Left cardiac atrium (tissue), 4 donors: ENCODE measurements at places on chromosomes 1 and 21.

- no peak for DNase-seq
Observed at GRCh38 chr1:113931451-113931851, 2.3 kb downstream of the HIPK1 start.

DNA sequence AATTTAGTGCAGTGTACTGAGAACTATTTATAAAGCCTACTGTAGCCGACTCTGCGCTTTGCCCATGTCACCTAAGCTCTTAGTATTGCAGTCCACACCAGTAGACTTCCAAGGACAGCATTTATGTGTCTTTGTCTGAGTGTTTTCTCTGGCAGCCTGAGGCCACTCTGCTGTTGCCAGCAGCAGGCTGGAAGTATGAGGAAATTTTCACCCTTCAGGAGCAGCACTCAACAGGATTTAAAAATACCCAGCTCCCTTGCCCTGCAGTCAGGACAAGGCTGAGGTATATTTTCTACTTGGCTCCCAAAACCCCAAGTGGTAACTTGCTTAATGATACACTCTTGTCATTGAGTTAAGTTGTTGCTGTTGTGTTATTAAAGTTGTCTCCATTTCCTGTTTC lies 230.1 kb downstream of the SRGAP2C start:
- peak; percentile 50 for DNase-seq

- no peak for DNase-seq
Observed at GRCh38 chr1:219924342-219924741, 4.0 kb downstream of the SLC30A10 start.

GRCh38 chr1:99642053-99642452 lies 3.9 kb upstream of the PALMD start:
- no peak for DNase-seq

- no peak for DNase-seq
Observed at GRCh38 chr1:208565756-208566440, 321.7 kb upstream of the PLXNA2 start.

- DNase-seq: no peak
Observed at GRCh38 chr1:2930913-2931723, 90.1 kb upstream of the ACTRT2 start.

DNA sequence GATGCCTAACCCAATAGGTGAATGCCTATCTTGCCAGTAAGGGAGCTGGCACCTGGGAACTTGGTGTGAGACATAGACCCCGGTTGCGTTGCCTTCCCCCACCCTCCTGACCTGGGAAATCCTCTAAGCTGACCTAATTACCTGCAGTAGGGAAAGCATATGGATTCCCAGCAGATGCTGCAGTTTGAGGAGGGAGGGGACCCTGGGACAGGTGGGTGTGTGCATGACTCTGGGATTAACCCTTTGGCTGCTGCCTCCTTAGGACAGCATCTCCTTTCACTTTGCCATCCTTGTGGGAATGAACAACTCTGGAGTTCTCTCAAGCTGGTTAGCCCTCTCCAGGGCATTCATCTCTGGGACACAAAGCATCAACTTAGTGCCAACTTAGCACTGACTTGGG lies 16.4 kb upstream of the NFASC start:
- DNase-seq: no peak

- no peak for DNase-seq
Observed at GRCh38 chr1:116405241-116406135, 32.4 kb downstream of the ATP1A1 start.
